HepG2 (cell line): ENCODE measurements at places on chromosomes 6 and 20. TPM values are rescaled to one million over a fixed set of nuclear protein-coding genes. Genes with fewer than 3 reads are reported as not detected.

Gene HLA-DPA1
- total RNA-seq = not detected in 2 replicates

GRCh38 chr20:12916699-12917098, 92.1 kb upstream of the SPTLC3 start:
- peaks cover 43% of the 10 kb centered on the region for H3K4me1 ChIP-seq
- no peak overlapping the region for H3K27ac ChIP-seq
- H3K27me3 ChIP-seq = no peaks in the 10 kb centered on the region
- peak; percentile 52 for DNase-seq
- H3K4me3 ChIP-seq = no peak overlapping the region

Gene GSTA2
- 13.7 and 21.5 TPM in 2 replicates for total RNA-seq

Gene WDR27
- 10.0 and 34.1 TPM in 2 replicates for total RNA-seq

DNA sequence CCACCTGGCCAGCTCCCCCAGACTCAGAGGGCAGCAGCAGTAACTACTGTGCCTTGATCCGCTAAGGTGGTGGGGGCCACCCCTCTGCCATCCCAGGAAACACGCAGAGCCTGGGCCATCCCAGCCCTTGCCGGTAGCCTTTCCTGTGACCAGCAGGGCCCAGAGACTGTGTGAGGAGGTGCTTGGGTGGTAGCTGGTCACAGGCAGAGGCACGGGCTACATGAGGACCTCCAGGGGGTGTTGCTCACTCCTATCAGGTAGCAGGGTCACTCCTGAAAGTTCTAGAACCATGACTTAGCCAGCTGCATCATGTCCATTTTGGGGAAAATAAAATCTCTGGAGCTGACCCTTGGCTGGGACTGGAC, 22.8 kb downstream of the PCMTD2 start:
- peaks cover 5% of the 10 kb centered on the region; the same call in 1 of the 2 replicates for H3K36me3 ChIP-seq
- no peaks in the 10 kb centered on the region for H3K4me1 ChIP-seq
- DNase-seq = no peak
- no peaks in the 10 kb centered on the region for H3K27me3 ChIP-seq
- no peak overlapping the region for H3K27ac ChIP-seq

DNA sequence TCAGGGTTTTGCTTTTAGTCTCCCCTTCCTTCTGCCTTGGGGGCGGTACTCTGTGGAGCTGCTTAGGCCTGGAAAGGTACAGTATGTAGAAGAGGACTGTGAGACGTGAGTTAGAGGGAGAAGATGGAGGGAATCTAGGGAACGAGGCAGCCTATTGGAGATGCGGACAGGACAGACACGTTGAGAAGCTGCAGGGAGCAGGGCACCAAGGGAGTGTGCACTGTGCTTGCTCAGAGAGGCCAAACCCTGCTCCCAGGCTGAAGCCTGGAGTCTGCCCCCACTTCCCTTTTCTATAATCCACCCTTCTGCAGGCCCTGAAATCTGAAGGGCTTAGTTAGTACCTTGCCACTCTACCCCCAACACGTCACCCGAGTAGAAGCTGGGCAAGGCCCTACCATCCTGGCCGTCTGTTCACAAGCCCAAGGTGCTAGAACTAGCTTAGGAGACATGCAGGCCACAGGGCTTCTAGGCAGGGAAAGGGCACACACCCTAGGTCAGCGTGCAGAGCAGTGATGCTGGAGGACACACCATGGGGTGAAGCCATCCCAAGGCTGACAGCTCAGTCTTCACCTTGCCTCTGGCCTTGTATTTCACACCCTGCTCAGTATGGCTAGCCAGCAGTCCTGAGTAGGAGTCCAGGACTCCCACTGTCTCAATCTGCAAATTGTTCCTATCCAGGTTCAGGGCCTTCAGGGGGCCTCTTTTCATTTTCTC, 6.9 kb downstream of the TP53INP2 start:
- peak overlapping the region; percentile 15 for H3K27ac ChIP-seq
- H3K4me1 ChIP-seq = peaks cover 79% of the 10 kb centered on the region
- DNase-seq = no peak

Gene SLC17A9
- 33.6 and 110 TPM in 2 replicates for total RNA-seq

Gene SLC26A8
- total RNA-seq = not detected in 2 replicates

- DNase-seq = no peak
- H3K27me3 ChIP-seq = no peaks in the 10 kb centered on the region
- no peak overlapping the region for H3K4me3 ChIP-seq
- no peak overlapping the region for H3K27ac ChIP-seq
Observed at GRCh38 chr20:5843054-5843592, 92.9 kb downstream of the SHLD1 start.
